Occipital lobe (tissue), 3 donors: ENCODE measurements at places on chromosomes 4 and X.
A peak's percentile ranks its signal among the peaks of the same experiment; 100 is the strongest.

- peak; percentile 6 for DNase-seq
Measured at GRCh38 chrX:151703487-151703886, 8.2 kb downstream of the PRRG3 start.

DNA sequence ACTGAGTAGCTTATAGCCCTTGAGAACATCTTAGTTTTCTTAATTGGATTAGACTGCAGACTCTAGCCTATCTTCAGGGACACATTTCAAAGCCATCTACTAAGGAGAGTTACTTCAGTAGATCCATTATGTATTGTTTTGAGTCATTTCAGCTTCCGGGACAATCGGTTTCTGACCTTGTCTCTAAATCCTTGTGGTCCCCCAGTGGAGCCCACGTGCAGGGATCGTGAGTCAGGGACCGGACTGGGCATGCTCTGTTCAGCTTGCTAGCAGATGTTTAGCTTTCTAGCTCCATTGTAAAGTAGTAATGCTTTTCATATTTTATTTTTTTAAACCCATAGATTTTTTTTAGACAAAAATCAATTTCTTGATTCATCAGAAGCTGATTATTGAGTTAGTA lies 211.9 kb upstream of the PRPS2 start:
- no peak for DNase-seq

DNA sequence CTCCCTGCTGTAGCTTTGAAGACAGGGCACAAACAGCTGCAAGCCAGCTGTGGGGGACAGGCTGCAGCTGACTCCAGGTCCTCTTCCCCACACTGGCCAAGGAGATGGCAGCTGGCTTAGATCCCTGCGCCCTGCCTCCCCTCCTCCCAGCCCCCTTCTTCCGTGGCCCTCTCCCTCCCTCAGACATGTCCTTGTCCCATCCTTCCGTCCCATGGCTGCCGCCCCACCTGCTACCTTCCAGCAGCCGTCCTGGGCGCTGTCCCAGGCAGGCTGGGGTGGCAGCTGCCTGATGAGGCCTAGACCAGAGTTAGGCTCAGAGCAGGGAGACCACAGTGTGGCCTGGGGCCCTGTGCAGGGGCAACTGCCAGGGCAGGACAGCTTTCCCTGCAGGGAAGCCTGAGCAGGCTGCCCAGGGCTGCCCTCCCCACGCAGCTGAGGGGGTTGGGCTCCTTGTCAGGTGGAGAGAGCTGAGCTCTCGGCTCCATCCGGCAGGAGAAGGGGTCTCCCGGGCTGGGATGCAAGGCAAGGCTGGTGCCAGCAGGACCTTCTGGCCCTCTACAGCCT lies 3.3 kb upstream of the BGN start:
- no peak for DNase-seq

DNA sequence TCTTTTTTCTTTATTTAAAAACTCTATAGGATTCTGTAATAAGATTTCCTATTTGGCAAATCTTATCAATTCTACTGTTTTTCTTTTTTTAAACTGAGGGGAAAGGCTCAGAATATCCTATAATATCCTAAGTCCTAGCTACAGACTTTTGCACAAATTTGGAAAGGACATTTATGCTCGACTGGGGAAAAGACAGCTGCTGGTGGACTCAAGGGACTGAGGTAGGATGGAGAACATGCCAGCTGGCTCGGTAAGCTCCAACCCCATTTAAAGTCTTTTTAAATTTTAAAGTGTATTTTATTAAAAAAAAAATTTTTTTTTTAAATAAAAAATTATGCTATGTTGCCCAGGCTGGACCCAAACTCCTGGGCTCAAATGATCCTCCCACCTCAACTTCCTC lies 36.8 kb downstream of the BOD1L1 start:
- DNase-seq: no peak

DNA sequence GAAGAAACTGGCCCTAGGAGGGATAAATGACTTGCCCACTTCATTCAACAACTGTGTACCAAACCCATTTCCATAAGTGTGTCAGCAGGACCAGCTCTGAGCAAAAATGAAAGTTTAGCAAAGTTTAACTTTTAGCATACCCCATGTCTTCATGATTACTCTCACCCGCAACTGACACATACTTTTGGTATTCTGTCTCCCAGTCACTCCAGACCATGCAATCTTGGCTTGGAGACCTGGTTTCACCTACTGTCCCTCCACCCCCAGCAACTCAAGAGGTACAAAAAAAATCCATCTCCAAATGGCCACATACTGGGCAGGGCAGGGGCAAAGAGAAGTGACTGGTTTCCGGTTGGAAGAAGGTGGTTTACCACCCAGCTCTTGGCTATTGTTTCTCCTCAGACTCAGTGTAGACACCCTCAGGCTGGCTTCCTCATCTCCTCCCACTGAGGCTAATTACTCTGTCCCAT lies 79.8 kb downstream of the RLIM start:
- no peak for DNase-seq
